ENCODE measurements at places on chromosomes 13 and 19.

DNA sequence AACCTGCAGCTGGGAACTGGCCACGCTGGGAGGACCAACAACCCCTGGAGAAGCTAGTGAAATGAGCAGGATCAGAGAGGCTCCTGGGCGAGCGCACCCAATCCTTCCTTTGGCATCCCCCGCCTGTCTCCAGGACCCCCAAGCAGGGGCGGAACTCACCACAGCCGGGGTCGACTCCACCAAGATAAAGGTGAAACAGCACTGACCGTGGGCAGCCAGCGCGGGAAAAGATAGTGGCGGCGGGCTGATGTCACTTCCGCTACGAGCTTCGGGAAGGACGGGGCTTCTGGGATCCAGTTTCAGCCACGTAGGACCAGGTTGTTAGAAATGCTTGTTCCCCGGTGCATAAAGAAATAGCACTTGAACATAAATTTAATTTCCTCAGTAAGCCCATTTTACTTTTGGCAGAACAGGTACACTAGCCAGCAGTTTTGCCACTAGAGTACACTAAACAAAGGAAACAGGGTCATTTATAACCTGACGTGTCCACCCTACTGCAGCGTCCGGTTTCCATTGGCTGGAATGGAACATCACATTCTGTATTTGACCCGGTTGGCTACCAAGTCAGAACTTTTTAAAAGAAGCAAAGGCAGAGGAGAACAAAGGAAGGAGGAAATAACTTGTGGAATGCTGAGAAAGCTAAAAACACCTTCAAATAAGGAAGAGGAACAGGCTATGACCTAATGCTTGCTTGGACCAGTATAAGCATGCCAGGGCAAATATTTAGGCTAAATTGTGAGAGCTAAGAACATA is 25.5 kb upstream of the ZNF562 start:
- no peak for DNase-seq

GRCh38 chr13:42967660-42968059 is 24.4 kb downstream of the EPSTI1 start:
- DNase-seq, result no peak

GRCh38 chr19:50873056-50873455 is at the start of gene KLK2:
TSS of gene KLK2 (plus strand) at chr19:50873439. CDS start at chr19:50873474, 35 bp downstream.
- DNase-seq, result no peak

- DNase-seq, result no peak
These were observed 7.1 kb upstream of the TOMM40 start for GRCh38 chr19:44883922-44884321.

- no peak for DNase-seq
These were observed 29.1 kb downstream of the NFIX start for GRCh38 chr19:13024126-13024950.

GRCh38 chr19:15937771-15938170 is 3.4 kb upstream of the CYP4F11 start:
- DNase-seq, result no peak

DNA sequence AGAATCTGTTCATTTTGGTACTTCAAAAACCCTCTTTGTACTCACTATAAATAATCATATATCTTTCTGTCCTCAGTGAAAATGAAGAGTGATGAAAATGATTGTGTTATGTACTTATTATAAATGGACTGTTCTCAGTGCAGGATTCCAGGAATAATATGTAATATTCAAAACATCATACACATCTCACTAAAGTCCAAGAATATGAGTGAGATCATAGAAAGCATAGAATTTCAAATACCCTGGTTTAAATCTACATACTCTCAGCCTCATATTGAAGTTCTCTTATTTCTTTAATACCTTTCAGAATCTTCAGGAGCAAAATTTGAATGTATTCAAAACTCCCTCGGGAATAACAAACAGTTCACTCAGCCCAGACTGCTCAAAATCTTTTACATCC is 868.0 kb downstream of the SLITRK6 start:
- DNase-seq, result no peak
